ENCODE measurements at places on chromosomes 13 and 19. TPM values are rescaled to one million over a fixed set of nuclear protein-coding genes. Genes with fewer than 3 reads are reported as not detected.

HPN gene
- 2.8 TPM for total RNA-seq

C19orf81 gene
- total RNA-seq = 5.7 TPM

DPF1 gene
- not detected for total RNA-seq

TSHZ3 gene
- total RNA-seq = 4.1 TPM

MATK gene
- 0.80 TPM for total RNA-seq

BCAM gene
- total RNA-seq = 106 TPM
